ENCODE measurements at places on chromosomes 2 and 18.

DNA sequence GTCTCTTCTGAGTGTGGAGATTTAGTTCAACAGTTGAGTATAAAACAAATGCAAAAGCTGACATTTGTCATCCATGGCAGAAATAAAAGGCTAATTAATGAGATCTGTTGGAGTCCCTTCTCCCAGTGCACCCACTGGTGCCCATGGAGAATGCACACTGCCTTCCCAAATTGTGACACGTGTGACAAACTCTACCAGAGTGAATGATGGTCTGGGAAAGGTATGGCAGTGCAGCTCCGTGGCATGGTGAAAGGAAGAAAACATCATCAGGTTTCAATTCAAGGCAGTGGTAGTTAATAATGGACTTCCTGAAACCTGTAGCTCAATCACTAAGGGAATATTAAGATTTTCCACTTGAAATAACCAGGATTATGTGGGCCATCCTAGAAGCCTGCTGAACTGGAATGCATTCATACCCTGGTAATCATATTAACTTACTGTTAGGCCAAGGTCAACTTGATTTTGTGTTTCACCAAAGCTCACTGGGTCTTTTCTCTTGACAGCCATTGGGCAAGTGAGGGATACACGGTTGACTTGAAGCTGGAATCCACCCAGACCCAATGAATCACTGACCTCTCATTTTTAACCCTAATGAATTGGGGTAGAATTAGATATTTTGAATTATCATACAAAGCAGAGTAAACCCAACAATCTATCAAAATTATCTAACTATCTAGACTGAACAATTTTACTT, 167.6 kb downstream of the AFF3 start:
- no peak for DNase-seq

DNA sequence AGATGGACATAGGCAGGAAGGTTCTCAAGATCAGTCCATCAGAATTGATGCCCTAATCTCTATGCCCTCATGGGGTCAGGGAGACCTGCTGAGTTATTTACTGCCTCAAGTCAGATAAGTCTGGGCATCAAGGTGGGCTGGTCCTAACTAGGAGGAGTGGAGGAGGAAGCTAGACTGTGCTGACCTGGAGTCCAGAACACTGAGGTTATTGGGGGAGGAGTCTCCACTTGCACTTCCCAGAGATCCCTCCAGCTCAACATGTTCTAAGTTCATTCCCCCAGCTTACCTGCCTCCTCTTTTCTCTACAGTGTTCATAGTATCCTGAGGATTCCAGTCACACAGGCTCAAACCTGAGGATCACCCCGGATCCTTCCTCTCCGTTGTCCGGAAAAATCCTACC, 19.3 kb downstream of the EVA1A start:
- DNase-seq: no peak

GRCh38 chr18:79786304-79786703, 11.4 kb upstream of the KCNG2 start:
- no peak for DNase-seq

- no peak for DNase-seq
Measured at GRCh38 chr2:109533823-109534222, 79.9 kb downstream of the SEPTIN10 start.

DNA sequence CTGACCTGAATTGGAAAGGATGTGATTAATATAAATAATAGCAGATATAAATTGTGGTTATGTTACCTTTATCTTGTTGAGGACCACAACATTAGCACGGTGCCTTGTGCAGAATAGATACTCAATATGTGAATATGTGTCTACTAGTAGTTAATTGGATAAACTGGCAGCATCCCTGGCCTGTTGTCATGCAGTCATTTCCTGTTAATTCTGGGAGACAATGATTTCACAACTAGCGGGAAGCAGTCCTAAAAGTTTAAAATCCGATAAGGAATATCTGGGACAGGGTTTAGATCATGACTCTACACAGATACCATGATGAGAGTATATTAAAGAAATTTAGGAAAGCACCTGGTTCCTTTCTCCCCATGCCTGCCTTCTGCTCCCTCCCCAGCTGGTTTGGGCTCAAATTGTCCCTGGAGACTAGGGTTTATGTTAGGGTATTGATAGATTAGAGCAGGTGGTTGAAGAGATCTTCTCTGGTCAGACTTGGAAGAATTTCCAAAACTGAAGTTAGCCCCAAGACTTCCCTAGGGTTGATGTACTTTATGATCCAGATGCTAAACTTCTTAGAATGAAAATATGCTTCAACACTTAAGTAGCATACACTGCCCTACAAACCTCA, 32.8 kb downstream of the CYBRD1 start:
- DNase-seq: no peak

DNA sequence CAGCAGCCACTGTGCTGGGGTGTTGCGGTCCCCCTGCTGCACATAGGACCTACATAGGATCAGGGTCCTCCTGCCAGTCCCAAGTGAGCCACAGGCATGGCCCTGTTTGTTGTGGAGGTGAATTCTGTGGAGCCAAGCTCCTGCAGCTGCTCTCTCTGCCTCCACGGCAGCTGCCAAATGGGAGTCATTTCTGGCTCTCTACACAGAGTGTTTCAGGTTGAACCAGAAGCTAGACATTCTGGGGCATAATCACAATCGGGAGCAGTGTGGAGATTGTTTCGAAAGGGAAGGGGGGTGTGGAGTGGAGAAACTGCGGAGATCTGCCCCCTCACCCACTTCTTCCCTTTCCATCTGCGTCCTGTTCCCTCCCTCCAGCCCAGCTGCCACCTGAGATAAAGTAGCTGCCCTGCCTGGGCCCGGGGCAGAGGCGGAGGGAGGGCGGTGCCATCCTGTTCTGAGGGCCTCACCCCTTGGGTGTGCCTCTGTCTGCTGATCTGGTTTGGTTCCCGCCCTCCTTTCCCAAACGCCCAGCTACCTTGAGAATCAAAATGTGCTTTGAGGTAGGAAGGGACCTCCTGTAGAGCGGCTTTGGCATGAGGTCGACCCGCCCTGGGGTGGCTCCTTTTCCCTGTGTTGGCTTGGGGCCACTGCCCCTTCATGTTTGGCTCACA, 139.4 kb downstream of the WDSUB1 start:
- DNase-seq: no peak

- DNase-seq: no peak
Measured at GRCh38 chr2:46339676-46340459, 42.7 kb downstream of the EPAS1 start.

- DNase-seq: no peak
Measured at GRCh38 chr2:5932556-5933469, 240.6 kb downstream of the SOX11 start.
